ENCODE measurements at places on chromosomes 4 and X.

DNA sequence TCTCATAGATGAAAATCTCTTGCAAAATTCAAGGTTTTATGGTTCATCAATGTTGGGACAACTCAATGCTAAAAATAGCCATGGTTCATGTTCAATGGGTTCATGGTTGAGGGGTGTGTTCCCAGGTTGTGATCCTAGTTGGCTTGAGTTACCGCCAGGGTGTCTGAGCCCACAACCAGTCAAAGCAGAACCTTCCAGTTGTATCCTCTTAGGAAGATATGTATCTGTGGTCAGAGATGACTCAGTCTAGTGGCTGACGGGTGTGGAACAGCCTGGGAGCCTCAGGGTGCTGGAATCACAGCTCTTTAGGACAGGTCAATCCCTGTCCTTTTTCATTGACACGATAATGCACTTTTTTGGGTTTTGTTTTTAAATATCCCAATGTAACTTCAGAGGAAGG is 192.3 kb upstream of the NR3C2 start:
- DNase-seq: no peak

DNA sequence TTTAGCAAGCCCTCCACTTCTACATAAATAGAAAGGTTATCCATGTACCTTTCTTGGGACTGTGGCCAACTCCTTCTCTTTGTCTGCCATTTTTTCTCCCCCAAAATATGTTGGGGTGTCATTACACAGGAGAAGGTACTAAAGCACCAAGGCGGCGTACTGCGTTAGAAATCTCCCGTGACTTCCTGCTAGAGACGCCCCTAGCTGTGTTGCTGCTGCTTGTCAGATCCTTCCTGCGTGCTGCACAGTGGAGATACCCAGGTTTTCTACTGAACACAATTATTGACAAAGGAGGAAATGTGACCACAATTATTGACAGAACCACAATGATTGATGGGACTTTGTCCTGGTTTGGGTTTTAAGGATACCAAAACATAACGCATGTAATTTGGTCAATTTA is 97.7 kb downstream of the EFHC2 start:
- DNase-seq: no peak

GRCh38 chr4:37365888-37366287 is 121.3 kb downstream of the NWD2 start:
- no peak for DNase-seq

- DNase-seq: no peak
Measured at GRCh38 chr4:6566391-6567190, 8.4 kb upstream of the MAN2B2 start.

GRCh38 chr4:182809417-182810102 is 107.6 kb downstream of the DCTD start:
- DNase-seq: no peak

- no peak for DNase-seq
Measured at GRCh38 chr4:153518001-153518400, 51.8 kb downstream of the TMEM131L start.

- no peak for DNase-seq
Measured at GRCh38 chrX:39631276-39632229, 466.2 kb downstream of the BCOR start.

DNA sequence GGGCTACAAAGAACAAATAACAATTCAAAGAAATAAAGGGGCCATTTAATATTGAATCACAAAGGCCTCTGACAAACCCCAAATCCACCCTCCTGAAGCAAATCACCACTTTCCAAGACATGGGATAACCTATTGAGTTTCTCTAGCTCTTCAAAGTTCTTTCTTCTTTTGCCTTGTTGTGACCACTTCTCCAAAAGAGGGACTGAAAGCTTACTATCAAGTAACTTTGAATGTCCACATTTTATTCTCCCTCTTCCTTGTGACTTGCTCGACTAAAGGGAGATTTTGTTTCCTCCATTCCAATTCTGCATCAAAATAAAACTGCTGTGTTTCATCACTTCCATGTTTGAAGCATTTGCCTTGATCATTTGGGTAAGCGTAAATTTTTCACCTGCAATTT is 166.6 kb upstream of the SLC7A11 start:
- no peak for DNase-seq

- DNase-seq: no peak
Measured at GRCh38 chr4:168856312-168856711, 153.7 kb downstream of the CBR4 start.

DNA sequence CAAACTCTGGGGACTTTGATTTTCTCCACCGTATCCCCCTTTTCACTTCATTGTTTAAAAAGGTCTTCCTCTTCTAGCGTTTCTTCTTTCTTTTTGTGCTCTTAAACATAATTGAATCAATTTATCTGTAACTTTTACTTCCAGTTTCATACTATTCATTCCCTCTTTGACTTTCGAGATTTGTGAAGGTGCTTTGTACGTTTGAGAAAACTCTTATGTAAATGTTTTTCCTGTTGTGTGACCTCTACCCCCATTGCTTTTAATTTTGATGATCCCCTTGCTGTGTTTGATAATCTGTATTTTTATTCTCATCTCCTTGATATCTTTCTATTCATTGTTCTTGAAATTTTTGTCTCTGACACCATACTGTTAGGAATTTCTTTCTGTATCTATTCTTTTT is 4.8 kb downstream of the USP38 start:
- no peak for DNase-seq

DNA sequence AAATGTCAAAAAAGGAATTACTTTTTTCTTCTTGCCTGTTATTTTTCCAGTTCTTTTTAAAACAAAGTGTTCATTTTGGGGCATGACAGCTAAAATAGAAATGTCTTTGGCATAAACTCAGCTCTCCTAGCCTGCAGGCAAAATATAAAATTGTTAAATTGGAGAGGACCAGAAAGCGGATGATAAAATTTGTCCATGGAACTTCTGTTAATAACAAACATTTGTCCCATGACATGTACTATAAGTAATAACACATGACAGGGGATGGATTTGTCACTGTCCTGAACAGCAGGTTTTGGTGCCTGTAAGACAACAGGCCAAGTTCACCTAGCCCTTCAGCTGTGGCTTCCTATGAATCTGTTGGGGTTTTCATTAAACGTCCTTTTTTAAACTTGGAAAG is 184.0 kb upstream of the TTC29 start:
- no peak for DNase-seq

DNA sequence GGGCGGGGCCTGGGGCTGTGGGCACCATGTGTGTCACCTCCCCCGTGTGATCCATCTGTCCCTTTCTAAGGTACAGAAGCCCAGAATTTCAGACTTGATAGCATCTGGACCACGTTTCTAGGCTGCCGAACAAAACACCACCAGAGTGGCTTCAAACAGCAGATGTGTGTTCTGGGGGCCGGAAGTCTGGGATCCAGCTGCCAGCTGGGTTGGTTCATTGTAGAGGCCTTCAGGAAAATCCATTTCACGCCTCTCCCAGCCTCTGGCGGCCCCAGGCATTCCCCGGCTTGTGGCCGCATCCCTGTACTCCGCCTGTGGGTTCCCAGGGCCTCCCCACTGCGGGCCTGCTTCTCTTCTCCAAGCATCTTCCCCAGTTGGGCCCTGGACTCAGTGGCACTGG is 39.6 kb upstream of the GPR78 start:
- no peak for DNase-seq

- DNase-seq: no peak
Measured at GRCh38 chr4:36753048-36753447, 471.6 kb downstream of the DTHD1 start.

DNA sequence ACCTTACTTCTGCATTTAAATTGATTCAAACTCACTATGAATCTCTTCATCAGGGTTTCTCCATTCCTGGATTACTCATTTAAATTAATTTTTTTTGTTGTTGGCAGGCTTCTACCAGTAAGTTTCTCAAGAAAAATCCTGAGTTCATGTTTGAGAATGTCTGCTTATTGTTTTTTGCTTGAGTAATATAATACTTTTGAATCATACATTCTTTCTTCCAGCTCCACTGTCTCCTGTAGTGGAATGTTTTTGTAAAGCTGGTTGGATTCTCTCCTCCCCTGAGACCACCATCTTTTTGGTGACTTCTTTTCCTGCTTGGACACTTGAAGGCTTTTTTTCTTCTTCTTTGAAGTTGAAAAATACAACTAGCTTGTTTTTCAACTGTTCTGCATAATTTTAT is 4.3 kb upstream of the MID1IP1 start:
- DNase-seq: no peak

DNA sequence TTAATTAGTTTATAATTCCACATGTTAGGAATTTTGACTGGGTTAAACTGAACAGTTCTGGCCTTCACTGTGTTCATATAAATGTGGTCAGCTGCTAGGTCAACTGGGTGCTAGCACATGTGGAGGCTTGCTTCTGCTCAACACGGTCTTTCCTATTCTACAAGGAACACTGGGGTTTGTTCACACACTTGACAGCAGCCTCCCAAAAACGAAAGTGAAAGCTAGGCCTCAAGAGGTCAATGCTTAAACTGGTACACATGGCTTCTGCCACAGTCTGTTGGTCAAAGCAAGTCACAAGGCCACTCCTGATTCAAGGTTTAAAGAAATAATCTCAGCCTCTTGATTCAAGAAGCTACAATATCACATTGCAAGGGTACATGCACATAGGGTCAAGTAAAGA is 126.5 kb downstream of the QDPR start:
- DNase-seq: no peak

DNA sequence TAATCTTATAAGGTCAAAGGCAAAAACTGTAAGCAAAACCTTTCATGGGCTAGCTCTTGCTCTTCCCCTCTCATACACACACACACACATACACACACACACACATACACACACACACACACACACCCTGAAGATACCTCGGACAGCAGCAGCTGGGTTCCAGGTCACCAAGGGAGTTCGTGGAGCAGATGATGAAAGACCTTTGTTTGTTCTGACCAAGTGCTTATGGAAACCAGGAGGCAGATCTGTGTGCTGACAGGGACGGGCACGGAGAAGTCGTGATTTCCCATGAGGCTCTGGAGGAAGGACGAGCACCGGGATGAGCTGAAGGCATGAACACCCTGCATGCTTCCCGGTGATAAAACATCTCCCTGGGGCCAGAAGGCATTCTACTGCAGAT is 35.4 kb upstream of the CRMP1 start:
- no peak for DNase-seq

- no peak for DNase-seq
Measured at GRCh38 chr4:187602339-187603092, 393.1 kb upstream of the ZFP42 start.

GRCh38 chr4:1026115-1026514 is 14.7 kb downstream of the FGFRL1 start:
- no peak for DNase-seq

DNA sequence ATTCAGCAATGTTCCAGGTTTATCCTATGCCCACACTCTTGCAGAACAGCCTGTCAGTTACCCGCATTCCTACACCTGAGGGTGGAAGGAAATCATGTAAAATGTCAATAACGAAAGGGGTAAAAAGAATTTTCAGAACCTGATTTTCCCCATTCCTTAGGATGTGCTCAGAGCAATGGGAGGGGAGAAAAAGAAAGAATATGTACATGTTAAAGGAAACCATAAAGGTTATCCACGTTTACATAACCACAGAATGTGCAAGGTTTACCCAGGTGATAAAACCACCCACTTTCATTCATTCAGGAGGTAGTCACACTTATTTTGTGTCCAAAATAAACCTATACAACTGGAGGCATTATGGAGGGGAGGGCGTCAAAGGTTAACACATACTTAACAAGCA is 335.5 kb downstream of the ZNF674 start:
- no peak for DNase-seq

DNA sequence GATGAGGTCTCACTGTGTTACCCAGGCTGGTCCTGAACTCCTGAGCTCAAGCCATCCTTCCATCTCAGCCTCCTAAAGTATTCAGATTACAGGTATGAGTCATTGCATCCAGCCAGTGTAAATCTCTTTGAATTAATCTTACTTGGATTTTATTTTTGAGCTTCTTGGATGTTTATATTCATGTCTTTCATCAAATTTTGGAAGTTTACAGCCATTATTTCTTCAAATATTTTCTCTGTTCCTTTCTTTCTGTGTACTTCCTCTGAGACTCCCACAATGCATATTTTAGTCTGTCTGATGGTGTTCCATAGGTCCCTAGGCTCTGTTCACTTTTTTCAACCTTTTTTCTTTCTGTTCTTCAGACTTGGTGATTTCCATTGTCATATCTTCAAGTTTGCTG is 34.9 kb downstream of the ZCCHC13 start:
- no peak for DNase-seq

DNA sequence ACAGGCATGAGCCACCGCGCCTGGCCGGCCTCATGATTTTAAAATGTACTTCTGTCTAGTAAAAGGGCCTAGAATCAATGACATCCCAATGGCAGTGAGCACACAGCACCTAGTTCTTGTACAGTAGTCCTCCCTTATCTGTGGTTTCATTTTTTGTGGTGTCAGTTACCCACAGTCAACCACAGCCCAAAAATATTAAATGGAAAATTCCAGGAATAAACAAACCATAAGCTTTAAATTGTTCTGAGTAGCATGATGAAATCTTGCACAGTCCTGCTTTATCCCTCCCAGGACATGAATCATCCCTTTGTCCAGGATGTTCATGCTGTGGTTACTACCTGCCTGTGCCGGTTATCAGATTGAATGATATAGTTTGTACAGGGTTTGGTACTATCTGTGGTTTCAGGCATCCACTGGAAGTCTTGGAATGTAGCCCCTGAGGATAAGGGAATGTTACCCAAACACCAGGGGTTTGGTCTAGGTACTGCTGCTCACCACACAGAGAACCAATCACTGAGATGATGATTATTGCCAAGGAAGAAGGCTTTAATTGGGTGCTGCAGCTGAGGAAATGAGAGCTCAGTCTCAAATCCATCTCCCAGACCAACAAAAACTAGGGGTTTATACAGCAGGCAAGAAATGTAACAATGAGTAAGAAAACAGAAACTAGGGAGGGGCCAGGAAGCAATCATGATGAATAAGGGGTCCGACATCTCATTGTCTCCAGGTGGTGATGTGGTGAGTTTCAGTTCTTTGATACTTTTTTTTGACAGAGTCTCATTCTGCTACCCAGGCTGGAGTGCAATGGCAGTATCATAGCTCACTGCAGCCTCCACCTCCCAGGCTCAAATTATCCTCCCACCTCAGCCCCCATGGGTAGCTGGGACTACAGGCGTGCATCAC is 16.2 kb upstream of the FHL1 start:
- no peak for DNase-seq

DNA sequence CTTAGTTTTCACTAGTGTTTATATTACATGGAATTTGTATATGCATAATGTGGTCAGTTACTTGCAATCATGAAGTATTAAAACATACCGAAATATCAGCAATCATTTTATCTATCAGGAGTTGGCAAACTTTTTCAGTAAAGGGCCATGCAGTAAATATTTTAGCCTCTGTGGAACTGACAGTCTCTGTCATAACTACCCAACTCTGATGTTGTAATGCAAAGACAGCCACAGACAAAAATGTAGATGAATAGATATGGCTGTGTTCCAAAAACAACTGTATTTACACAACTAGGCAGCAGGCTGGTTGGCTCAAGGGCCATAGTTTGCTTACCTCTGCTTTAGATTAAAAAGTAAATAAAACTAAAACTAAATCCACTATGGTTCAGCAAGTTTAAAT is 200.2 kb downstream of the HS3ST1 start:
- DNase-seq: no peak

- no peak for DNase-seq
Measured at GRCh38 chr4:75605928-75606327, 24.4 kb downstream of the CDKL2 start.

GRCh38 chrX:67759018-67759417 is 215.2 kb downstream of the AR start:
- DNase-seq: no peak
